ENCODE measurements at places on chromosomes 4 and X.

GRCh38 chrX:29813174-29813573 is 402.2 kb upstream of the MAGEB2 start:
- DNase-seq, result no peak

- no peak for DNase-seq
These were observed 7.9 kb upstream of the ATRX start for GRCh38 chrX:77793946-77794345.

DNA sequence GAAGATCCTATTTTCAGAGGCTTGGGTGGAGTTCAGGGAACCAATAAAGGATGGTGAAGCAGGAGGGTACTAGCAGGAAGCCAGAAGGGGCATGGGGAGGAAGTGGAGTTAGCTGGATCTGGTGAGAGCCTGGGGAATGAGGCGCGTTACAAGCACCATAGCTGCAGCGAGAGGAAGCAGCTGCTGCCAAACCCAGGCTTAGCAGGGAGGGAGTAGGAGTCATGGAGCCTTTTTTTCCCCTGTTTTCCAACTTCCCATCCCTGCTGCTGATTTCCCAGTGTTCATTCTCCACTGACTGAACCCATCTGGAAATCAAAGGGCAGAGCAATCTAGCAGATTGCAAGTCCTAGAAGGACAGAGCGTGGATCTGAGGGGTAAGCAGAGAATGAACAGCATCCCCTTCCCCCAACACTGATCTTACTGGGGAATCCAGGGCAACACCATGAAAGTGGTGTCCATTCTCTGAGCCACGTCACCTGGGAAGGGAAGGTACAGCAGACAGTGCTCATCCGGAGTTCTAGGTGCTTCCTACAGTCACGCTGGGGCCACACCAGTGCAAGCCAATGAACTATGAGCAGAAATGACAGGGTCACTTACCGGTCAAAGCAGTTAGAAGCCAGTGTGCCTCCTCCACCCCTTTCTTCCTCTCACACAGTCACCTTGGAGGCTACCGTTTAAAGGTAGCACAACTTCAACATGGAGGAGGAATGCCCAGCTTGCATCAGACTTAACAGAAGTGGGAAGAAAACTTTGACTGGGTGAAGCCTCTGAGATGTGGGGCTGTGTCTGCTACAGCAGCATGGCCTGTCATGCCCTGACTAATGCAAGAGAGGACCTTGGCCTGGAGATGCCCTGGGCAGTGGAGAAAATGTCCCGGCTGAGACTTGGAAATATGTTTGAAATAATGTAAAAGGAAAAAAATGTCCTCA is 36.7 kb downstream of the SMIM20 start:
- DNase-seq, result no peak

GRCh38 chr4:110224142-110224541 is 25.7 kb upstream of the ELOVL6 start:
- no peak for DNase-seq

Data from CD4-positive, alpha-beta T cell treated with Interleukin-17A for 4 hours (primary cell).